ENCODE measurements at places on chromosomes 2 and 18.

DNA sequence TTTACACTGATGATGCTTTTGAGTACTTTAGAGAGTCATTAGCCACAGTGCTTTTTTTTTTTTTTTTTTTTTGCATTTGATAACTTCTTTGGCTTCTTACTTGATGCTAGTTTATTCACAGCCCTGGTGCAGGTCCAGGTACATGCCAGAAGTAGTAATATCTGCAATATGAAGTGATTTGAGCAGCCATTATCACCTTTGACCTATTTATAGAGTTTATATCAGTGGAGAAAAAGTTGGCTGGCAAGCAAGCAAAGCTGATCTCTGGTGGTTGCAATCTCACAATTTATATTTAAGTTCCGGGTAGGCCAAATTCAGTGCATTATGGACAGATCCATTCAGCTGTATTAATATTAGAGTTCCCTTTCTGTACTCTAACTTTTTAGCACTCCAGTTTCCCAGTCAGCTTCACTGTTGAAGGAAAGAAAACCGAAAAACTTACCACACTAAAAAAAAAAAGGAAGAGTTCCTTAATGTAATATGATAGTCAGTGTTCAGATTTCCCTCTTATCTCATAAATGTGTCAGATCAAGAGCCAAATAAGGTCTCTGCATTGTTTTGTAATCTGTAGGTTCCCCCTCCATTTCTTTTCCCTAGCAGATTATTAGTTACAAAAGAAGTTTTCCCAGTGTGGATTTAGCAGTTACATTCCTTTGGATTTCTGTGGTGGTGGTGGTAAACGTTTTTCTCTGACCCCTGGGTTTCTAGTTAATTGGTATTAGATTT, 78.6 kb downstream of the HAUS1 start:
- no peak for DNase-seq

GRCh38 chr2:128310094-128310716, 8.5 kb downstream of the HS6ST1 start:
- peak; percentile 6 for DNase-seq

DNA sequence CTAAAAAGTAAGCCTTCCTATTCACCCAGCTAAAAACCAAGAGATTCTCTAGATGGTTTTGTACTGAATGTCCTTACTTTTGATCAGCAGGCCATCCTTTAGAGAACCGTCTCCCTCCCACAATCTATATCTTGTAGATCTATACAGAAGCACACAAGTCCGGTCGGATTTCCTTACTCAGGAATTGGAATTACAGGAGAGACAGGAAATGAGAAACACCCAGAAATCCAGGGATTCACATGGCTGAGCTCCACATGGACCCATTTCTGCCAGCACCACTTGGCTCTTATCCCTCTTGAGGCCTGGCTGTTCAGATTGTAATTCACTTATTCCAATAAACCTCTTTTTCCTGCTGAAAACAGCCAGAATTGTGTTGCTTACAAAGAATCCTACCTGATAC, 4.5 kb downstream of the OLA1 start:
- DNase-seq = no peak

DNA sequence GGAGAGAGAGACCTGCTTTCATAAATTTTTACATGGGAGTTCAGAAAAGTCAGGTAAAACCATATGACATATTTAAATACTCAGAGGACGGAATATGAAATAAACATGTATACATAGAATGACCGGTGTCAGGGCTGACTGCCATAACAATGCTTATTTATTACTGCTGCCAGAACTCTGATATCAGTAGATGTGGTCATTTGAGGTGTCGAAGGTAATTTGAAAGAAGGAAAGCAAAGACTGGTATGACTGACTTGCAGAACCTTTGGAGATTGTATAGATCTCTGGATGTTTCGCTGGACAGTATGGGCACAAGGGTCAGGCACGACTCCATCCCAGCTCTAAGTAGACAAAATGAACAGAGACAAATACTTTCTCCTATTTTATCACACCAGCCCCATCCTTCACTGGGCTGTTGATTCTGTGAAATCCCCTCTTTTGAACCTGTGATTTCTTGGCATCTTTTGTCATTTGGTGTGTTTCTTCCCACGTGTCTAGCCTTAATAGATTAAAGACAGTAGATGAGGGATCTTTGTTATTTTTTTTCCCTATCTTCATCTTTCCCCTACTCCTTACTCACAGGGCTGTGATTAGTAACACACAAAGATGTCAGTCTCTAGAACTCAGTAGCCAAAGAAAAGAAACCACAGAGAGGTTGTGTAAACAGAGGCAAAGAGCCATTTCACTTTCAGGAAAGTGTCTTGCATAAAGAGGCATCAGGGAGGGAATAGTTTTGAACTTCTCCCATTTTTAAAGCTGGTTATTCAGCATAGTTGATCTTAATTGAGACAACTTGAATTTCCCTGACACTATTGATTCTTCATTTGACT, 61.6 kb downstream of the ICOS start:
- DNase-seq = no peak

GRCh38 chr2:11775384-11775783, 29.0 kb downstream of the LPIN1 start:
- DNase-seq = no peak

- no peak for DNase-seq
Measured at GRCh38 chr2:236856848-236857235, 228.8 kb upstream of the COPS8 start.

DNA sequence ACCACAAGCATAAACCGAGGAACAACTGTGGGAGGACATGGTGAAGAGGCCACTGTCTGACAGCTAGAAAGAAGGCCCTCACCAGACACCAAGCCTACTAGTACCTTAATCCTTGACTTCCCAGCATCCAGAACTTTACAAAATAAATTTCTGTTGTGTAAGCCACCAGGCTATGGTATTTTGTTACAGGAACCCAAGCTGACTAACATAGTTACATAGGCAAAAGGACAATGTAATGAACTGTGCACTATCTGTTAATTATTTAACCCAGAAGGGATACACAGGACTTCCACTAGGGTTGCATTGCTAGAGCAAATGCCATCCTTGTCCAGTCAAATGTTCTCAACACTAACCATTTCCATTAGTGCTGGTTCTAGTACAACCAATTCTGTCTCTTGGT, 47.7 kb upstream of the DOK6 start:
- DNase-seq = no peak

- DNase-seq = no peak
Measured at GRCh38 chr2:80348953-80349352, 44.4 kb upstream of the LRRTM1 start.

- DNase-seq = no peak
Measured at GRCh38 chr2:29765721-29766120, 155.7 kb downstream of the ALK start.

DNA sequence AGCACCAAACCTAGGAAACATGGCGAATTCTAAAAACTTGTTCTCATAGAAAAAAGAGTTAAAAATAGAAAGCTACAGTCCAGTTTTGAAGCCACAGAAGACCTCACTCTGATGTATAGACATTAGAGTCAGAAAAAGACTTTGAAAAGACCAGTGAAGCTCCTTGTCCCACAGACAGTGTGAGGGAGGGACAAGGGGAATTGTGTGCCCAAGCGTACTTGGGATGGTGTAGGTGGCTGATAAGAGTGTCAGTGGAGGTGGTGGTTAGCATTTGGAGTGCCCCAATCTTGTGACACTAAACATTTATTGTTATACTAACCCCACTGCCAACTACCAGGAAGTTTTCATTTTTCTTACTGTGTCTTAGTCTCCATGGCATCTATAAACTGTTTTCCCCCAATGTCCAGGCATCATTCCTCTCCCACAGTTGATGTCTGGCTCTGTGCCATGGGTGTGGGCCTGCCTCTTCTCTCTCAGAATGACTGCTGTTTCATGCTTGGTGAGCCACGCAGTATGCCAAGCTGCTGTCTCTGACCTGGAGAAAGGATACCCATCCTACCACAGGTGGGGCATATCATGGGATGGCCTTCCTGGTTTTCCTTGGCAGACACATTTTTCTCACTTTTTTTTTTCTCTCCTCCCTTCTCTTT, 161.4 kb downstream of the RPIA start:
- DNase-seq = no peak

GRCh38 chr2:51997571-51997970, 965.6 kb upstream of the NRXN1 start:
- DNase-seq = peak; percentile 14

DNA sequence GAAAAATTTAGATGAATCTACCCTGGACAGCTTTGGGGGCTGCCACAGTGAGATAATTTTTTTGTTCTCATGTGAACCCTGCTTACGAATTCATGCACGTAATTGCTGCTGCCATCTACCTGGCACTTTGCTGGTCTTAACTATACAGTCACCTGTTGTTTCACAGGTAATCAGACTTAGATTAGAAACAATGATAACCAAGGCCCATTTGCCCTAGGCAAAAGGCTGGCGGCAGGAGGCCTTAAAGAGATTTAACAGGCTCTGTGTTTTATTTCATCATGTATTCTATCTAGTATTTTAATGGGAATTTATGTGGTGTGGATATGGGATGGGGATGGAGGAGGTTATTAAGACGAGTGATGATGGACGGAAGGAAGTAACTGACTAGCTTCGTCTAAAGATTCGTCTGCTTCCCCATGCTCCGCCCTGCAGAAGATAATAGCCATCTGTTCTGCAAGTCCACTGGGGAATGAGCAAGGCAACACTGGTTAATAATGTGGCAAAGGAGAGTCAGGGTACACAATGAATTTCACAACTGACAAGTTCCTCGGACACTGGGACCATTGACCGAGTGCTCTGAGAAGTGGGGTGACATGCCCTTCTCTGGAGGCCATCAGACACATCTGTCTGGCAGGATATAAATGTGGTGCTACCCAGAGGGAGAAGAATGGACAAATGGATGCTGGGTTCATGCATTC, 291.8 kb upstream of the TNP1 start:
- peak; percentile 35 for DNase-seq

GRCh38 chr2:112032689-112033465, 22.2 kb upstream of the TMEM87B start:
- DNase-seq = no peak

GRCh38 chr18:32010124-32010721, 8.4 kb upstream of the RNF125 start:
- no peak for DNase-seq

DNA sequence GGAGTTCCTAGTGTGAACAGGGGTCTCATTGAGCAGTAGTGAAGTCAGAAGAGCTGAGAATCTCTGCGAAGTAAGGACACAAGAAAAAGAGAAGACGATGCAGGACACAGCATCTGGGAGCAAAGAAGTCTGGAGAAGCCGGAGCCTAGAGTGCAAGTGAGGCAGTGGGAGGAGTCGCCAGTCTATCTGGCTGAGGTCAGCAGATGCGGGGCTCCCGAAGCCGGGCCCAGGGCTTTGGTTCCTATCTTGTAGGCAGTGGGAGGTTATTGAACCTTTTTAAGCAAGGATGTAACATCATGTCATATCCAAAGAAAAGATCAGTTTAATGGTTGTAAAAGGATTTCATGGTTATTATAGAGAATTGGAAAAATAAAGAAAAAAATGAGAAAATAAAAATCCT, 90.8 kb upstream of the KCTD1 start:
- no peak for DNase-seq
